Jurkat, Clone E6-1 (cell line): ENCODE measurements at places on chromosomes 6 and 20.

- DNase-seq: no peak
These were observed 391.8 kb downstream of the CDH4 start for GRCh38 chr20:61643656-61644377.

DNA sequence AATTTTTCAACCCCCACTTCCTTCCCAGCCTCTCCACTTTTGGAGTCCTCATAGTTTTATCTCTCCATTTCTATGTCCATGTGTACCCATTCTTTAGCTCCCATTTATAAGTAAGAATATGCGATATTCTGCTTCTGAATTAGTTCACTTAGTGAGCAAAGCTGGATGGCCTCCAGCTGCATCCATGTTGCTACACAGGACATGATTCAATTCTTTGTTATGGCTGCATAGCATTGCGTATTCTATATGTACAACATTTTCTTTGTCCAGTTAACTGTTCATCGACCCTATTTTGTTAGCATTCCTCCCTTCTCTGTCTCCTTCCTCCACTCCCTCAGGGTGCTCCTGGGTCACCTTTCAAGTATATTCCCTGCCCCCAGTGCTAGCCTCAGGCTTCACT is 210.0 kb upstream of the SSTR4 start:
- no peak for DNase-seq

- no peak for DNase-seq
These were observed 169.0 kb downstream of the SMOC2 start for GRCh38 chr6:168609914-168610490.

- no peak for DNase-seq
These were observed 93.1 kb downstream of the JAG1 start for GRCh38 chr20:10580700-10581099.

GRCh38 chr20:13270211-13270610 is 49.1 kb downstream of the ISM1 start:
- DNase-seq: no peak

DNA sequence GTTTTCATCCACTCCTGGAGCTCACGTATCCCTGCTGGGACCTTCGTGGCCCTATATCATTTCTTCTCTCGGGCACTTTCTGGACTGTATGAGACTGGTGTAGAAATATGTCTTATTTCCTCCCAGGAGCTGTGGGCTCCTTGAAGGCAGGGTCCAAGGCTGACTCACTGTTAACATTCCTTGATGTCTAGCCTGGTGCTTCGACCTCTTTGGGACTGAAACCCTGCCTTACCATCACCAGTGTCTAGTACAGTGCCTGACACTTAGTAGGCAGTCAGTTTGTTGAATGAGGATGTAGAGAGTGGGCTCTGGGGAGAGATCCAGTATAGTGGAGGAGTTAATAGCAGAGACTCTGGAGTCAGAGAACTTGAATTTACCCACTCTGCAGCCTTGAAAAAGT is 23.6 kb downstream of the POFUT1 start:
- DNase-seq: no peak

- no peak for DNase-seq
These were observed 40.8 kb upstream of the MDFI start for GRCh38 chr6:41597246-41598000.

- no peak for DNase-seq
These were observed 208.4 kb upstream of the CNR1 start for GRCh38 chr6:88374553-88374952.

- no peak for DNase-seq
These were observed 3.2 kb downstream of the PNPLA1 start for GRCh38 chr6:36273067-36273466.

- DNase-seq: no peak
These were observed 57.5 kb upstream of the ADGRF5 start for GRCh38 chr6:46979206-46979605.

- DNase-seq: no peak
These were observed 67.7 kb downstream of the SLC16A10 start for GRCh38 chr6:111154981-111155380.

DNA sequence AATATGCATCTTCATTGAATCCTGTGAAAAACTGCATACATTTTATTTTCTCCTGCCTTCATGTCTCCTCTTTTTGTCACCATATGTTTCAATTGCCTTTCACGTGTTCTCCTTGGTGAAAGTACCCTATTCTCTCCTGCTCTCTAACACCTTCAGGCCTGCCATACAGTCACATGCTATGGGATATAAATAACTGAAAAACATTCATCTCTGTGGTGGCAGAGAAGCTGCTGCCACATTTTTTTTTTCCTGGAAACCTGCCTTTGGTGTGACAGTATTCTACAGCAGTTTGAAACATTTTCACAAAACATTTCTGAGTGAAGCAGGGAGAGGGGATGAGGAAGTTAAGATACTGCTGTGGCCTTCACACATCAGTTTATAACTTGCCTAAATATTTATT is 44.8 kb upstream of the FBXL4 start:
- DNase-seq: no peak

GRCh38 chr6:64037427-64037826 is 401.8 kb downstream of the PHF3 start:
- DNase-seq: no peak

DNA sequence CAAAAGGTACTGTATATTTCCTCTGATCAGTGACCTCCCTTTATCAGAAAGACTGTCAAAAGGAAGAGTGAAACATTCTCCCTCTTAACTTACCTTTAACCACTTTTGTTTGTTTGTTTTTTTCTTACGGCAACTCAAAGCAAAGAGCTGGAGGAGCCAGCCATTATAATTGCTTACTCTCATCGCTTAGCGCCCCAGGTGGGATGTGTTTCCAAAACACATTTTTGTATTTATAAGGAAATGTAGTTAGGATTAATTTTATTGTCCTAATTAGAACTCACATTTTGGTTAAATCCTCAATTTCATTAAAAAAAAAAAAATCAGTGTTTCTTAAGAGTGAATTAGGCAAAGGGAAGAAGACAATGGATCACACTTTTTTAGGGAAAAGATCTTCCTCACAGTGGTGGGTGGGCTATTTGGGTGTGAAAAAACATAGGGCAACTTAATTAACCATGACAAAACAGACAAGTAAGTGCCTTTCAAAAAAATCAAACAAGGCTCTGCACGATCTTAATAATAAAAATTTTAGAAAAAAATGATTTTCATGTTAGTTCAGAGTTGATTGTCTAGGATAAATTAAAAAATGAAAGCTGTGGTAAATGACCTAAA is 1.2 kb upstream of the PHACTR2 start:
- no peak for DNase-seq

GRCh38 chr6:56359201-56359899 is 112.0 kb upstream of the COL21A1 start:
- DNase-seq: peak; percentile 61

DNA sequence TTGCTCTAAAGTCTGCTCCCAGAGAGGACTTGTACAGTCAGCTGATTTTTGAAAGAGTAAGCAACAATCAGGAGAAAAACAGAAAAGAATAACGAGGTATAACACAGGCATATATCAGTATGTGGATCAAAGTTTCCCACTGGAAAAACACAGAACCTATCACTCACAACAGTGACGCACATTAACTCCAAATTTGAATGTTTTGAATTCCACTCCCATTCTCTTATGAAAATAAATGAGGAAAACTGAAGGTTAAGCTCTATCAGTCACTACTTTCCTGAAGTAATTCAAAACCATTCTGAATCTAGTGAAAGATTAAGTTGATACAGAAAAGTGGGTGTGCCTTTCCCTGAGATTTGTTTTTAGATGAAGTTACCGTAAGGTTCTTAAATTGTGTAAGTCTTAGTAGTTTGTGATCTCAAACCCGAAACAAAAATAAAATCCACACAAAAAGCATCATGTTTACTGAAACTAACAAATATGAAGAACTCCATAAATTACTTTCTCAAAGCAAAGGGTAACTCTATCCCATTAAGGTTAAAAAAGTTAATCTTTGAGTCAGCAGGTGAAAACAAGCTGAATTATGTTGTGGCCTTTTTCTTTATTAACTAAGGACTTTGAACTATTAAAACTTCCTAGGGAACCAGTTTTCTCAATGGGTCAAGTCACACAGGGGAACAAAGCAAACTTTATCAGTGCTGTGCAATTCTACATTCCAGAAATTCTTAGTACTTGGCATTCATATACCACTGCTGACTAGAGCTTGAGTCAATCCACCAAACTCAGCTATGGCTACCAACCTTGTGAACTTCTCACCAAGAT is 115.7 kb downstream of the OGFRL1 start:
- no peak for DNase-seq

GRCh38 chr20:9241232-9241692 is 172.4 kb downstream of the PLCB4 start:
- DNase-seq: no peak

- no peak for DNase-seq
These were observed 280.8 kb downstream of the FOXA2 start for GRCh38 chr20:22303523-22303922.

DNA sequence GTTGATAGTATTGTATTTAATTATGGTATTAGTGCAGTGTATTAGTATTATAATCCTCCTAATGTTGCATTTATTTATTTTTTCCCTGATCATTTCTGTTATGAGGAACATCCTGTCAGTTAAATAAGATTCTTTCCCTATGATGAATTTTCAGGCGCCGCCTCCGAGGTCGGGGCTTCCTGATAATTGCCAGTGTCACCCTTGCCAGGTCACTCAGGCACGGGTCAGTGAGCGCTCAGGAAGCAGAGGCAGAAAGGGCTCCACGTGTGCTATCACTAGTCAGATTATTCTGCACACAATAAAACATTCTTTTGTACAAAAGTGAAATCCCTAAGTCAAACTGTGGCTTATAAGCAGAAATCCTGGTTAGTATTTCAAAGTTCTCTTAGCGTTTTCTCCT is 64.8 kb downstream of the TSHZ2 start:
- no peak for DNase-seq

DNA sequence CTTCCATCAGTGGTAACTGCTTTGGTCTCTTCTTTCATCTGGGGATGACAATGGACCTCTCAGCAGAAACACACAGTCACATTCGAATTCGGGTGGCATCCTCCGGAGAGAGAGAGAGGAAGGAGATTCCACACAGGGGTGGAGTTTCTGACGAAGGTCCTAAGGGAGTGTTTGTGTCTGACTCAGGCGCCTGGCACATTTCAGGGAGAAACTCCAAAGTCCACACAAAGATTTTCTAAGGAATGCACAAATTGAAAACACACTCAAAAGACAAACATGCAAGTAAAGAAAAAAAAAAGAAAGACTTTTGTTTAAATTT is 6.1 kb downstream of the EDN1 start:
- no peak for DNase-seq

DNA sequence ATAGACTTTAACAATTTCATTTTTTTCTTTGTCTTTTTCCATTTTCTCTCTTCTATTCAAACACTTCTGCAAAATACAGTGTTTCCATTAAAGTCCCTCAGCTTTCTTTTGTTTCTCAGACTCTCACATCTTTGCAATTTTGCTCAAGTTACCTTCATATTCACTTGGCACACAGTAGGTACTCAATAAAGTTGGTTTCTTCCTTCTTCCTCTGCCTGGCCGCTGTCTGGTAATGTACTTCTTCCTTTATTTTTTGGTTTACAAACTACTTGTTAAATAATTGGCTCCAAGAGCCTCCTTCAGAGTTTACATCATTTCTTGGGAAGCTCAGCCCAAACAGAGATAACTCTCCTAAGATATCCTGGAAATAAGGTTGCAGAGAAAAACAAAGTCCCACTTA is 81.1 kb downstream of the GJA10 start:
- no peak for DNase-seq

GRCh38 chr6:134034478-134034877 is 17.9 kb downstream of the SLC2A12 start:
- DNase-seq: no peak

- DNase-seq: no peak
These were observed 1009.4 kb upstream of the FLRT3 start for GRCh38 chr20:15346657-15347280.

- no peak for DNase-seq
These were observed 12.7 kb downstream of the TRIM27 start for GRCh38 chr6:28910901-28911690.

DNA sequence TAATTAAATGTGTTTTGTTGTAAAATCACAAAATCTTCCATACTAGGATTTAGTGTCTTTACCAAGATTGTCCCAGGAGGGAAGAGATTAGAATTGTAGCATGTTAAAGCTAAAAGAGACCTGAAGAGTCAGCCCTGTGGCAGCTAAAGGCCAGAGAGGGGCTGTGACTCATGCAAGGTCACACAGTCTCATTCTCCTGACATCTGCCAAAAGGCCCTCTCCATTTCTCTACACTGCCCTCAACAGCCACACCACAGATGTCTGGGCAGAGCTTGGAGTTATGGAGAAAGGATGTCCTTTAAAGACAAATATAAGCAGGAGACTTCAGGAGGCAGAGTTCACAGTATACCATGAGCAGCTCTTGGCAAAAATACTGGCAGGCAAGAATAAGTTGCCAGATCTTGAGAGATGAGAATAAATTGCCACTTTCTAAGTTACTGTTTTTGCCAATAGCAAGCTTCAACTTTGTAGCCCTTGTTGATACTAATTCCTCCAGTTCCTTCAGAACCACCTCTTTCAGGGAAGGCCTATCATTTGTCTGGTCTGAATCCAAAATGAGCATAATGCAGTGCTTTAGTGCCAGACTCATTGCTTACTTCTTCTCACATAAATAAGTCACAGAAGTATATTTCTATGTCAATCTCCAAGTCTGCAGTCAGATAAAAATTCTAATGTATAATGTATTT is 41.7 kb downstream of the AKIRIN2 start:
- DNase-seq: no peak

- DNase-seq: no peak
These were observed 76.6 kb downstream of the F13A1 start for GRCh38 chr6:6243846-6244245.

GRCh38 chr6:158255275-158255988 is 56.8 kb upstream of the TULP4 start:
- DNase-seq: no peak

DNA sequence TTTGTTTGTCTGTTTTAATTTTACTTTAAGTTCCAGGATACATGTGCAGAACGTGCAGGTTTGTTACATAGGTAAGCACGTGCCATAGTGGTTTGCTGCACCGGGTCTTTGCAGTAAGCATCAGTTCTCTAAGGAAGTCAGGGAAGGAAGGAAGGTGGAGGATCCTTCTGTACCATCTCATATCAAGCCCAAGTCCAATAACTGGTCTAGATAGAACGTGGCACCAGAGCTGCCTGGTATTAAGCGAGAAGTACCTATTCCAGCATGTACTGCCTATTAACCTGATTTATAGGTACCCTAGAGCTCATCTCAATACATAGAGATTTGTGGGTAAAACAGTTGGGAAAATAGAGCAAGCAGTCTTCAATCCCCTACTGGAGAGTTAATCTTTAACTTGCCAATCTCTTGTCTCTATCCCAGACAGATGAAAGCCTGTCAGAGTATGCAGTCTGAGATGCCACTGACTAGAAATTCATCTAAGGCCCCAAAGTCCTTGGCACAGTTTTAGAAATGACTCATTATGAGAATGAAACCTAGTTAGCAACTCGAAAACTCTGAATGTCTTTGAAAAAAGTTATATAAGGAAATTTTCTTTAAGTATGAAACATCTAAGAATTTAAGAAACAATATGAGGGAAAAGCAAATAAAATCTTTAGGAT is 144.9 kb downstream of the TFAP2A start:
- DNase-seq: no peak

GRCh38 chr20:23101696-23102406 is 15.7 kb upstream of the CD93 start:
- DNase-seq: no peak
